Hematopoietic multipotent progenitor cell (in vitro differentiated cells): ENCODE measurements at places on chromosomes 5 and 9. TPM values are rescaled to one million over a fixed set of nuclear protein-coding genes. Genes with fewer than 3 reads are reported as not detected.

- no peak for DNase-seq
These were observed 1768.9 kb upstream of the CDH9 start for GRCh38 chr5:28807195-28807729.

DNA sequence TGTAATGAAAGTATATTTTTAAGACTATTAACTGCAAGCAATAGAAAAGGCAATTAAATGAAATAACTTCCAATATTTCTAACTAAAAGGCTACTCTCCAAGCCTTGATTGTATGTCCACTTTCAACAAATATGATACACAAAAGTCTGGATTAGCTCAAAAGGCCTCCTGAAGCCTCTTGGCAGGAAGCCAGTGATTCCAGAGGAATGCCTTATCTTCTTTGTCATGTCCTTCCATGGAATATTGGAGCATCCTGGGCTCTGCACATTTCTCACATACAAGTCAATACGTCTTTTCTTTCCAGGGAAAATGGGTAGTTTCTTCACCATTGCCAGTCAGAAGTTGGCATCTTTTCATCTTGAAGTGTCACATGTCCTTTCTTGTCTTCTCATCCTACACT lies 357.8 kb downstream of the KDM4C start:
- DNase-seq = no peak

Gene RASEF
- total RNA-seq = under 0.01 TPM

Gene ROR2
- total RNA-seq = 0.27 TPM

- no peak for DNase-seq
These were observed 116.8 kb downstream of the ARHGAP26 start for GRCh38 chr5:142886956-142887355.

Gene FOXD4L4
- 0.27 TPM for total RNA-seq

Gene ARPC5L
- 13.5 TPM for total RNA-seq

Gene TAF7
- 45.0 TPM for total RNA-seq

Gene CDO1
- 0.27 TPM for total RNA-seq

- DNase-seq = no peak
These were observed 2.7 kb upstream of the IRF1 start for GRCh38 chr5:132493241-132493640.

GRCh38 chr5:153824909-153825308 lies 213.8 kb downstream of the FAM114A2 start:
- DNase-seq = no peak

Gene PDLIM4
- 1.6 TPM for total RNA-seq

Gene C9orf153
- total RNA-seq = 0.81 TPM

Gene WDR38
- not detected for total RNA-seq

Gene INSL6
- not detected for total RNA-seq

Gene PGM5
- total RNA-seq = 14.8 TPM

DNA sequence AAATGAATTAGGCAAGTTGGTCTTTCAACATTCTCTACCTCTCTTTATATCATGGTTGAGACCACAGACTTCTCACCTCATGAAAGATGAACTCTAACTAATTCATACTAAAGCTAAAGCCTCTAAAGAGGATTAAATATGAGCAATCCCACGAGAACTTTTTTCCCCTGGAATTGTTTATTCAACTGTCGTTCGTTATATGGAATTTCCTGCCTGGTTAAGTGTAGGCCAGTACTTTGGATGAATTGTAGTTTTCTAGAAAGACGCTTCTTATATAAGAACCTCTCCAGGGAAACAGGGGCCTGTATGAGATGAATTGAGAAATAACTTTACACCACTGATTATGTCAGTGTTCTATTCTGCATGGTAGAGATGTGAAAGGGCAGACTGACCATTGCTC lies 42.9 kb downstream of the PDCD1LG2 start:
- no peak for DNase-seq

Gene SPARC
- total RNA-seq = 112 TPM

DNA sequence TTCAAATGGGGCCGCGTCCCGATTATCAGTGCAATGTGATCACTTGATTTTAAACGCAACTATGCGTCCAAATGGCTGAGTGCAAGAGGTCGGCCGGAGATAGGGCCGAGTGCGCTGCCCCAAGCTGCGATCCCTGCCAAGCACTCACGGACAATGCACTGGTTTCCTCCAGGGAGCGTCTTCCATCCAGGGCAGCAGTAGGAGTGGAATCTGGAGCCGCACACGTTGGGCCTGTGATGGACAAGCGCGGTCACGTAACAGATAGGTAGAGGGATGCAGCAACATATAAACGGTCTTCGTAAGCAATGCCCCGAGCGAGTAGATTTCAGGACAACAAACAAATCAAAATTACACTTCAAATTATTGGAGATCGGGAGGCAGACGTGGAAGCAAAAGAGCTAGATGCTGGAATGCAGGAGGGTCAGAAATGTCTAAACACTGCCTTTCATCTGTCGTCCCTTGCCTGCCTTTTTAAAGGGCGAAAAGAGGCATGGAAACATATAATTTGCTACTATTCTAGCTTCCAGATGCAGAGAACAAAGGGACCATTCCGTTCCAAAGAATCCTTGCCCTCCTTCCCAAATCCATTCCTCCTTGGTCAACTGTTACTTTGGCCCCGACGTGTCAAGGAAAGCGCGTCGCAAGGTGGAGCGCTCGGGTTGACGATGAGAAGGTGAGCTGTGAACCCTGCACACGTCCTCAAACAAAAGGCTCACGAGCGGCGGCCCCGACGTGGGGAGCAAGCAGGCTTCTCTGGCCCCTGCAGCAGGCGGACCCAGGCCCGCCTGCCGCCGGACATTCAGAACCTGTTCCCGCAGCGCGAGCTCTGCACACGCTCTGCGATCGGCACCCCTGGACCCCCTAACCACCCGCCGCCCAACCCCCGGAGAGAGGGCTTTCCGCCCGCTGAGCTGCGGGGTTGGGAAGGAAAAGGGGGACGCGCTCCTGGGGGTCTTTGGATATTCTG lies 1.5 kb downstream of the FBN2 start:
- no peak for DNase-seq

DNA sequence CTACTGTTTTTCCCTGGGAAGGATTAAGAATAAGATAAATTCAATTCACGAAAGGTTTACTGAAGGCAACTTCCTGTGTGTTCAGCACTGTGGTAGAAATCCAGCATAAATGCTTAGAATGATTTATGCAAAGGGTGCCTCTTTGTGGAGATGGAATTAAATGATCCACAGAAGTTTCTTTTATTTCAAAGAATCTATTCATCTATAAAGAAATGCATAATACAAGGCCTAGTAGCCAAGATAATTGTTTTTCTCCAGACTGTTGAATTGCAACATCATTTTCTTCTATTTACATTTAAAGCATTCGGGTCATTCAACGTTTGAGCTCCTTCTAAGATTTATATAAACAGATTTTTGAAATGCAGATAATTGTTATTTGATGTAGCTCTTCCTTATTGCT lies 138.8 kb upstream of the NFIL3 start:
- no peak for DNase-seq

DNA sequence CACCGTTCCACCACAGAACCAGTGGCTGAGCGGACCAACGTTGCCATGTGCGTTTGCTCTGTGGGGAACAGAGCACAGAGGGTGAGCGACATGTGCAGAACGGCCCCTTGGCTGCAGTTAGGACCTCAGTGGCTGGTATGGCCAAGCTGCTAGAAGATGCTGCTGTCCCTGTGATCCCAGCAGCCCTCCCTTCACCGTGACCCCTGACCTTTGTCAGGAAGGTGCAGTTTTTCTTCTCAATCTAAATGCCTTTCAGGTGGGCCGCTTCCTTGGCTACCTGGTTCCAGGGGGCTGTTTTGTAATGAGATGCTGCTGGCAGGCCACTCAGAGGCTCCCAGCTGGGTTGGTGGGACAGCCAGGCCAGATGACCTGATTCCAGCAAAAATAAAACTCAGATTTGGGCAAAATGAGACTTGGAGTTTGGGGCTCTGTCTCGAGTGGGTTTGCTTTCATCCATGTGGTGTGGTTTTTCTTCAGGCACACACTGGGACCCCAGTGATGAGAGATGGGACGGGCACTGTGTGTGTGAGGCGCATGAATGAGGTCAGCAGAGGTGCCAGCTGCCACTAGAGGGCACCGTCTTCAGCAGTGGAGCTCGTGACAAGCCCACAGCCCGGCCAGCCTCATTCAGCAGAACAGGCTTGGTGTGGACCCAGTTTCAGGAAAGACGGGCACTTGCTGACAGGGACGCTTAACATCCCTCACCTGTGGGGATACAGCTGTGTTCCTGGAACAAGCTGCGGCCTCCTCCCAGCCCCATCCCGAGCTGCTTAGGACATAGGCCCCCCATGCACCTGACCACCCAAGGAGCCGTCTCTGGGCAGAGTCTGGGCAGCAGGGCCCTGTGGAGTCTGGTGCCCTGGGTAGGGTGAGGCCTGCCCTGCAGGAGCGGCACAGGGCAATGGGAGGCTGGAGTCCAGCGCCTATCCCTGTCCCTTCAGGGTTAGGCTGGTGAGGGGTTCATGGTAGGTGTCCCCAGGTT lies 4.1 kb downstream of the MRPS2 start:
- peak; percentile 51 for DNase-seq

DNA sequence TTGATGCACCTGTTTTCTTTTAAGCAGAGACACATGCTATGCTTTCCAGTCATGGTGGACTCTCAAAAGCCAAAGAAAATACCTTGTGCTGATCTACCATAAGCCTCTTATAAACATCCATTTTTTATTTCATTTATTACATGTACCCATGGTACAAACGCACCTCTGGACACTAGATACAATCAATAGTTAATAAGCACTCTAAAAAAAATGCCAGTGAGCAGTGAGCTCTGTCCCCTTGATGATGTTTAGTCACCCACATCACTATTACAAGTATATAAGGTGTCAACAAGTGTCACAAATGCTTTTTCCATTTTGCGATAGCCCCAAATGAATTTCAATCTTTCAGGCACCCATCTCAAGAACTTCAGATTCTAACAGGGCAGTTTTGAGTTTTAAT lies 5.9 kb downstream of the KLF4 start:
- DNase-seq = no peak

DNA sequence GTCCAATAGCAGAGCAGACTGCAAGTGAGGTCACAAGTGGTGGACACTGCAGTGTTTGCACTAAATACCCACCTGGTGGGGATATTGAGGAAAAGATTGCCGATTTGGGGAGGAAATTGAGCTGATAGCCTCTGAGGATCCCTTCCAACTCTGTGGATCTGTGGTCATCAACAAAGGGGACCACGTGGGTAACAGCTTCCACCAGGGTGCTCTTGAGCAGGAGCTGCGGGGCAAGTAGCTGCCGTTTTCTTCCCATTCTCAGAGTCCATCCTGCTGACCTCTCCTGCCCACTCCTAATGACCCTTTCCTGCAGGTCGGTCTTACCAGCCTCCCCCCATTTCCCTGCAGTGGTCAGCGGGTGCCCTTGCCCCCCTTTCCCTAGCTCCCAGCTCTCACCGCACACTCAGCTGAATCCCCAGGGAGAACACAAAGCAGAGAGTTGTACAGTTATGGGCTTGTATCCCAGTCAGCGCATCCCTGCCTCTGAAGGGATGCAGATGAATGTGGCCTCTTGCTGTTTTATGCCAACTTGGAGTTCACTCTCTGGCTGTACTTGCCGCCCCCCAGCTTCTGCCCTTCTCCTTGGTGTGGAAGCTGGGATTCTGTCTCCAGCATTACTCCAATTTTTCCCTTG lies 18.0 kb downstream of the DAPK1 start:
- no peak for DNase-seq

GRCh38 chr9:98795970-98796363 lies 388 bp downstream of the ANKS6 start:
- no peak for DNase-seq

DNA sequence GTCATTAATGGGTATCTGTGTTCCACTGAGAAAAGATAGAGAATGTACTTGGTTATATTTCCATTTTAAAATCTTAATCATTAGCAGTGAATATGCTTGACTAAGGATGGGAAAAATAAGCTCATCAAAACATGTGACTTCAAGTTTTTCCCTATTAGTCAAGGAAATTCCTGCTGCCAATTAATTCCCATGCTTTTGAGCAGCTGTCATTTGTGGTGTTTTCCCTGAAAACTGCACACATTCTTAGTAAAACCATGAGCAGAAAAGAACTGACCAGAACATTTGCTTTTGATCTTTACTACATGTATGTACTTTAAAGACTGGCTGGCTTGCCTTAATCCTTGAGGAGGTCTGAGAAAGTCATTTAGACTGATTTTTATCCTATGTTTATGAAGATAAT lies 75.2 kb downstream of the AOPEP start:
- no peak for DNase-seq

- no peak for DNase-seq
These were observed 173.6 kb downstream of the GADD45G start for GRCh38 chr9:89778100-89779090.

Gene CDC42SE2
- 71.4 TPM for total RNA-seq

DNA sequence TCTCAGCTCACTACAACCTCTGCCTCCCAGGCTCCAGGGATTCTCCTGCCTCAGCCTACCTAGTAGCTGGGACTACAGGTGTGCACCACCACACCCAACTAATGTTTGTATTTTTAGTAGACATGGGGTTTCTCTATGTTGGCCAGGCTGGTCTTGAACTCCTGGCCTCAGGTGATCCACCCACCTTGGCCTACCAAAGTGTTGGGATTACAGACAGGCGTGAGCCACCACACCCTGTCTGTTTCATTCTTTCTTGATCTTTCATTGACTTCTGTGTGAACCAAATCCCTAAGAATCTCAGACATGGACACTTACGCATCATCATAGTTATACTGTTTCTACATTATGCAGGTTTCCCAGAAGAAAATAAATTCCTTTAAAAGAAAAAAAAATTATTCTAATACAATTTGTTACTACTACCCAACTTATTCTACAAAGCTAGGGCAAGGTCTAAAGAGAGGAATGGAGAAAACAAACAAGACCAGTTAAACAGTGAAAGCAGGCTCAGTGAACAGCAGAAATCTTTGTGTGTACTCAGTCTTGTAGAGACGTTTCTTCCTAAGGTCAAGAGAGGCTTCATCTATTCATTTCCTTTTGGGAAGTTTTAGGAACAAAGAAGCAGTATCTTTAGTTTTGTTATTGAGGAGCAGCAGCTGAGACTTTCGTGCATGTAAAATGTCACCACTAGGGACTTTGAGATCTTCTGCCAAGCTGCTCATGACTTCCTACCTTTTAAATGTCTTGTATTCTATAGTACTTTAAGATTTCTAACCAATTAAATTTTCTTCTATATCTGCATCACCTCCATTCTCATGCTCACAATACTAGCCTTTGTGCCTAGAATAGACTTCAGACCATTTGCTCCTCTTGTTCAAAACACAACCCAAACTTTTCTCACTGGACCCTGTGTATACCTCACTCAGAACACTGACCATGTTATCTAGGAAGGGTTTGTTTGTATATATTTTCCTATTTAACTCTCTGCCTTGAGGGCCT lies 5.6 kb upstream of the HMGCR start:
- DNase-seq = no peak

GRCh38 chr5:9630251-9630650 lies at the start of gene TAS2R1:
Gene TAS2R1, minus strand, starts transcription at chr5:9630351. Its CDS starts 319 bp downstream, at chr5:9630032.
- no peak for DNase-seq

Gene SLC46A2
- under 0.01 TPM for total RNA-seq

DNA sequence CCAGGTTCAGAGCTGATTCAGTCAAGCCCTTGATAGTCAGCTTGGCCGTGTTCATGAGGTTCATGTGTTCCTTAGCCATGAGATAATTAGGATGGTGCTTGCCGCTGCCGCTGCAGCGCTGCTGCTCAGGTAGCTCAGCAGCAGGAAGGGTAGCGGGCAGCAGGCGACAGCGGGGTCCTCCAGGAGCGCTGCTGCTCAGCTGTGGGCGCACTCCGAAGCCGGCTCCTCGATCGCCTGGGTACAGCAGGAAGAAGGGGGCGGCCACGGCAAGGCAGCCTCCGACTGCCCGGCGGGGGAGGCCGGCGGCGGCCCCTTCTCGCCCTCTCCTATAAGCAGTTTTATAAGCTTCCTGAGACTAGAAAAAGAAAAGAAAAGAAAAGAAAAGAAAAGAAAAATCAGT lies 1253.6 kb downstream of the EFNA5 start:
- no peak for DNase-seq
